ENCODE measurements at places on chromosomes 1 and 21.
A peak's percentile ranks its signal among the peaks of the same experiment; 100 is the strongest.

- no peak for DNase-seq
These were observed 19.8 kb upstream of the TAS1R2 start for GRCh38 chr1:18879215-18879790.

DNA sequence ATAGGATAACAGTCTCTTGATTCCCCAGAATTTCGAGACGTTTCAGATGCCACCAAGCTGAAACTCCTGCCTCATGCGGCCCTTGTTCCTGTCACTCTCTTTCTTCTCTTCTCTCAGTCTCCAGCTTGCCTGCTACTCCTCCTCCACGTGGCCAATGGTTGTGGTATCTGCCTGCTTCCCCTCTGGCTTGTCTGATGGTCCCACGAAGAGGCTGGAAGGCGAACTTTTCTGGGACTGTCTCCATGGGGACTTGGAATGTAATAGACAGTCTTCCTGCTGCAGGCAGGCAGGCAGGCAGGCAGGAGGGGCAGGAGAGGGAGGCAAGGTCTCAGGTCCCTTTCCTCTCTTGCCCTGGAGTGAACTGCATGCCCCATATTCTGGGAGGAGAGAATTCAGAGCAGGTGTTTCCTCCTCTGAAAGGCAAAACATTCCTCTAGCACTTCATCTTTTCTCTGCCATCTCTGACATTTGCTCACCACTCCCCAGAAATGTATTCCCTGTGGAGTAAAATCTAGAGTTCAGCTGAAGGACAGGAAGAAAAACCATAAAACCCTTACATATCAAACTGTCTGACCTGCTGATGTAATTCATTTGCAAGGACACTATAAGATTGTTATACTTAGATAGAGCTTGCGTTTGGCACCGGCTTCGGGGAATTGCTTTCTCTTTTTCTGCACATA is 64.1 kb upstream of the GNG12 start:
- no peak for DNase-seq

DNA sequence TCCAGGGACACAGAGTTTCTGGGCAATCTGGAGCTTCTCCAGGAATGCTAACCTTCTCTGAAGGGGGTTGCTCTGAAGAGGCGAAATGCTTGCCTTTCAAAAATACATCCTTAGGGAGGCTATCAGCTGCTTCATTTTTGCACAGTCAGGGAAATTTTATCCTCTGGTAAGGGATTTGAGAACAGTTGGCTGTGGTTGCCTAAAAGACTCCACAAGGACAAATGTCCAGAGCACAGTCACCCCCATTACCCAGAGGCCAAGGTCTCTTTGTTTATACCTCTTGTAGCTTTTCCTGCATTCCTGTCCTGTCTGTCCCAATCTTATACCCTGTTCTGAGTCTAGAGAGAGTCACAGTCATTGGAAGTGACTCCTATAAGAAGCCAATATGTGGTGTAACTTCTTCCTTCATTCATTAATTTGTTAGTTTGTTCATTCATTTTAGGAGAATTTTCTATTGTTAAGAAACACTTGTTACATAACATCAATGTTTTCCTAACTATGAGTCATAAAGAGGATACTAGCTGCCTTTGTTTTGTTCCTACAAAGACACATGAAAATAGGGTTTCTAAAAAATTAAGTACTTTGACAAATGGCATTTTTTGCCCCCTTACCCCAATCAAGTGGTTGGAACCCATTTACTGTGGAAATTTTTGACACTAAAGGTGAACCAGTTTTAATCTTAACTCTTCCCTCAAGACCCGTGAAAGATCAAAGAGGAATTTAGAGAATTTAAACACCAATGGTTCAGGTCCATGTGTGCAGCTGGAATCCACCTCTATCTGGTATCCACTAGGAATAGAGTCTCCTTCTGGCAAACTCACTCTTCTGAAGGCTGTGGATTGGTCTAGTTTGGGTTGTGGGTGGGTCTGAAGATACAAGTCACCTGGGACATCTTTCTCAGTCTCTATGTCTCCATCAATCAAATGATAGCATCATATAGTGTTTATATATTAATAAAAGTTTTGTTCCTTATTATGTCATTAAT is 47.1 kb downstream of the GPR88 start:
- DNase-seq: no peak

- no peak for DNase-seq
These were observed 133.9 kb upstream of the CD34 start for GRCh38 chr1:208044589-208045462.

DNA sequence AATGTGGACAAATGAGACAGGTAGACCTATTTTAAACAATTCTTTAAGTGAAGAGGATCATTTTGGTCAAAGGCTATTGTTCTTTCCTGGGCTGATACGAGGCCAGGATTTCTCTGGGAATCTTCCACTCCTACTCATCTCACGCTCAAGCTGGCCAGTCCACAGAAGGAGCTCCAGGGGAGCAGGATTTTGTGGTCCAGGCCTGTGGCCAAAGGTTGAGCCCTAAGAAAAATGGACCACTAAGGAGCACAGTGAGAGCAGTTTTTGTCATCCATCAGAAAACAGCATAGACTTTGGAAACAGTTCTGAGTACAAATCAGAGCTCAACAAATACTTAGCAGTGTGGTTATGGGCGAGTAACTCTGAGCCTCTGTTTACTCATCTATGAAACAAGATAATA is 260.2 kb upstream of the RUNX1 start:
- no peak for DNase-seq

- no peak for DNase-seq
These were observed 34.2 kb upstream of the FAM3B start for GRCh38 chr21:41282412-41282811.

GRCh38 chr1:39110325-39110851 is 84.2 kb downstream of the NDUFS5 start:
- DNase-seq: no peak

- DNase-seq: no peak
These were observed 47.3 kb upstream of the CTBS start for GRCh38 chr1:84621553-84621952.

GRCh38 chr1:74065081-74065480 is 132.9 kb downstream of the LRRIQ3 start:
- DNase-seq: no peak

- DNase-seq: no peak
These were observed 54.6 kb downstream of the FH start for GRCh38 chr1:241464985-241465384.

GRCh38 chr1:243739335-243740003 is 110.6 kb downstream of the AKT3 start:
- no peak for DNase-seq

DNA sequence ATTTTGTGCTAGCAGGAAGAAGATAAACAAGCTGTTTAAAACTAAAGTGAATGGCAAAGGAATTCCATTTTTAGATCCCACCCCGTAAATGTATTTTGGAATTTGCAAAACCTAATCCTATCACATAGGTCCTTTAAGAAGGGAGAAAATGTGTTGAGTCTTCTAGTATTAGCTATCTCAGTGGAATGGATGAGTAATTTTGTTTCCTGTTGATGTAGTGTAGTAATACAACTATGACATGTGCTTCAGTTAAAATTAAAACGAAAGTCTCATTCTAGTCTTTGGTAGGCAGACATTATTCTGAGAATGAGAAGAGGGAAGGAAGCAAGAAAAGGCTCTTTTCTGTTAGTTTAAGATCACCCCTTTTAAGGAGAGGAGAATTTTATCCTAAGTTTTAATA is 265.9 kb upstream of the C1orf105 start:
- DNase-seq: no peak

GRCh38 chr1:235401251-235401650 is 34.0 kb downstream of the TBCE start:
- no peak for DNase-seq

DNA sequence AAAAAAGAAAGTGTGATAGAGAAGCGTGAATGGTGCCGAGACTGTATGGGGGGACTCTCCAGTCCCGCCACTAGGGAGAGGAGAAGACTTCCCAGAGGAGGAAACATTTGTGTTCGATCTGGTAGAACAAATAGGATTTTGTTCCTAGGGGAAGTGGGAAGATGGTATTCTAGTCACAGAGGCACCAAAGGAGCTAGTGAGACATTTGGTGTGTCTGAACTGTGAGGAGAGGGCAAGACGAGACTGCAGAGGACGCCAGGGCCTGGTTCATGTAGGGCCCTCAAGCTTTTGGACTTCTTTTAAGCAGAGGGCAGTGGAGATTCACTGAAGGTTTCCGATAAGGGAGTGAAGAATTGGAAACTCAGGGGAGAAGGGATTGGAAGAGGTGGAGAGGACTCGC is 2.9 kb downstream of the BTBD19 start:
- DNase-seq: no peak

DNA sequence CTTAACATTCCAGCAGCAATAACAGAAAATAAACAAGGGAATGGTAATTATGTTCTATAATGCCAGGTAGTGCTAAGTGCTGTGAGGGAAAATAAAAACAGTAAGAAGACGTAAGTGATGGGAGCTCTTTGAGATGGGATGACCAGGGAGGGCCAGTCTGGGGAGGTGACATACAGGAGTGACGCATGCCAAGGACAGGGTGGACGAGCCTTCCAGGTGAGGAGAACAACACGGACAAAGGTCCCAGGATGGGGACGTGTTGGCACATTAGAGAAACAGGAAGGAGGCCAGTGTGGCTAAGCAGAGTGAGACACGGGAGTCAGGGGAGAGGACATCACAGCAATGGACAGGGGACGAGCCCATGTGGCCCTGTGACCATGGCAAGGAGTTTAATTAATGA is 11.7 kb upstream of the LRRC52 start:
- no peak for DNase-seq

- DNase-seq: peak; percentile 42
These were observed 19.2 kb upstream of the CLSTN1 start for GRCh38 chr1:9842781-9843575.

DNA sequence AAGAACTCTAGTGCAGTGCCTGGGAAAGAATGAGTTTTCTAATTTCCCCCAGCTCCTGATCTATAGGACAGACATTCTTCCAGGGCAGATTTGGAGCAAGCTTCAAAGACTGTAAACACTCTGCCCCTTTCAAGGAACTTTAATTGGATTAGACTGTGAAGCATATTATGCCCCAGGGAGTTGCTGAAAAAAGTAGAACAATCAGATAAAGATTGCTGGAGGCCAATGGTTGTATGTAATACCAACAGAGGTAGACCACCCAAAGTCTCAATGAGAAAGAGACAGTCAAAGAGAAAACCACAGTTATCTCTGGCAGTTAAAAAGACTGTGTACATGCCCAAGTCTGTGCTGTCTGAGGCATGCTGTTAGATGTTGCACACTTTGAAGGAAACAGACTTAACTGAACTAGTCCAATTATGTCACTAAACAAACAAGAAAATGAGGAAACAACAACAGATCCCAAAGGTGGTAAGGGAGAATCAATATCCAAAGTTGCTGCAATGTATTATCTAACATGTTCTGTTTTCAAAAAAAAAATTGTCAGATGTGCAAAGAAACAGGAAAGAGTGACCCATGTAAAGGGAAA is 24.4 kb downstream of the C4BPA start:
- DNase-seq: no peak

- no peak for DNase-seq
These were observed 1.1 kb downstream of the ICMT start for GRCh38 chr1:6234502-6235295.

DNA sequence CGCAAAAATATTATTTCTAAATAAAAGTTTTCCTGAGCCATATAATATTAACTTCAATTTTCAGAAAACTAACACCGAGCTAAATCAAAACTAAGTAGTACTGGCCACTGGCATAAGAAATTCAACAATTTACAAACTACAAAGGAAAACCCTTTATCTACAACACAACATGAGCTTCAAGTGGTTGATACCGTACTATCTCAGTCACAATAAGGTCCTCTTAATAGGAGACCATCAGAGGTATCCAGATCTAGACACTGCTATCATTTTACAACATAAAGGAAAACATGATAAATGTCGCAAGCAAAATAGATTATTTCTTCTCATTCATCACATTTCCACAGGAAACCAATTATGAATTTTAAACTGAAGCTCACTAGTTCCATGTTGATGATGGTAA is 39.5 kb downstream of the GATAD2B start:
- no peak for DNase-seq

DNA sequence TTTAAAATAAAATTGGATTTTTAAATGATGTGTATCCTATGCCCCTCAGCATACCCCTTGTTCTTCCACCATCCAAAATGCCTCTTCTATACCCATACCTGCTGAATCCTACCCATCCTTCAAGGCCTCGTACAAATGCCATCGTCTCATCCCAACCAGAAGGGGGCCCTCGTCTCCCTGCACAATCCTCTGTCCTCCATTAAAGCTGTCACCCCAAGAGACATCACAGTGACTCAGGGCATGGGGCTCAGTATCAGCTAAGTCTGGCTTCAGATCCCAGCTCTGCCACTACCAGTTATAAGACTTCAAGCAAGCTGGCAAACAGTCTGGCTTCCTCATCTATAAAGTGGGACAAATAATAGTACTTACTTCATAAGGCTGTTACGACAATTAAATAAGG is 23.8 kb downstream of the IGFN1 start:
- no peak for DNase-seq

DNA sequence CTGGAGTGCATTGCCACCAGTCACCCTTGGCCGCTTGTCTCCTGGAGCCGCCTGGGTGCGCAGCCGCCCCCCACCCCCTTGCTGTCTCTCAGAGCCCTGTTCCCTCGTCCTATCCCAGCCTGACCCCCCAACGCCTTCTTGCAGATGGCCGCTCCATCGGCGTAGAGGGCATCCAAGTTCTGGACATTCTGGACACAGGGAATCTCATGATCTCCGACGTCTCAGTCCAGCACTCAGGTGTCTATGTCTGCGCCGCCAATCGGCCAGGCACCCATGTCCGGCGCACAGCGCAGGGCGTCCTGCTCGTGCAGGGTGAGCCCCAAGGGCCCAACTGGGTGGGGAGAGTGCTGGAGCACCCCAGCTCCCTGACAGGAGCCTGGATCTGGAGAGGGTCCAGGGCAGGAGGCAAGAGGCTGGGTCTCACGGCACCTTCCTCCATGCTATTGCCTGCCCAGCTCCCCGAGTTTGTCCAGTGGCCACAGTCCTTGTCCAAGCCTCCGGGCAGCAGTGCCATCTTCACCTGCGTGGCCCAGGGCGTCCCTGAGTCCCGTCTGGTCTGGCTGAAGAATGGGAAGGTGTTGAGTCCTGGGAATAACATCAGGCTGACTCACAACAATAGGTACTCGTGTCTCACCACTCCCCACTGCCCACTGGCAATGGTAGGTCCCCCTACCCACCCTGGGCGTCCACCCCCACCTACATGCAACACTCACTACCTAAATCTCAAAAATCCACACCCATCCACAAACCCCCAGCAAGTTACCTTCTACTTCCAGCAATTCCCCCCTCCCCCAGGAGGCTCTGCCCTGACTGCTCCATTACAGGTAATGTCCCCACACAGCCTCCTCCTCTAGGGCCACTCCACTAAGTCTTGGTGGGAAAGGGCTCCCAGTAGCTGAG is 24.6 kb downstream of the SLC27A3 start:
- DNase-seq: no peak

DNA sequence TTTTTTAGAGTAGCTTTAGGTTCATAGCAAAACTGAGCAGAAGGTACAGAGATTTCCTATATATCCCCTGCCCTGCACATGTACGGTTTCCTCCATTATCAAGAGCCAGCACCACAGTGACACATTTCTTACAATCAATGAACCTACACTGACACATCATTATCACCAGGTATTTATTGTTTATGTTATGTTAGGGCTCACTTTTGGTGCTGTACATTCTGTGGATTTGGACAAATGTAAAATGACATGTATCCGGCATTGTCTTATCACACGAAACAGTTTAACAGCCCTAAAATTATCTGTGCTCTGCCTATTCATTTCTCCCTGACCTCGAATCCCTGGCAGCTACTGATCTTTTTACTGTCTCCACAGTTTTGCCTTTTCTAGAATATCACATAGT is 93.7 kb upstream of the DPH5 start:
- no peak for DNase-seq
